ENCODE measurements at places on chromosomes 7 and 10.

DNA sequence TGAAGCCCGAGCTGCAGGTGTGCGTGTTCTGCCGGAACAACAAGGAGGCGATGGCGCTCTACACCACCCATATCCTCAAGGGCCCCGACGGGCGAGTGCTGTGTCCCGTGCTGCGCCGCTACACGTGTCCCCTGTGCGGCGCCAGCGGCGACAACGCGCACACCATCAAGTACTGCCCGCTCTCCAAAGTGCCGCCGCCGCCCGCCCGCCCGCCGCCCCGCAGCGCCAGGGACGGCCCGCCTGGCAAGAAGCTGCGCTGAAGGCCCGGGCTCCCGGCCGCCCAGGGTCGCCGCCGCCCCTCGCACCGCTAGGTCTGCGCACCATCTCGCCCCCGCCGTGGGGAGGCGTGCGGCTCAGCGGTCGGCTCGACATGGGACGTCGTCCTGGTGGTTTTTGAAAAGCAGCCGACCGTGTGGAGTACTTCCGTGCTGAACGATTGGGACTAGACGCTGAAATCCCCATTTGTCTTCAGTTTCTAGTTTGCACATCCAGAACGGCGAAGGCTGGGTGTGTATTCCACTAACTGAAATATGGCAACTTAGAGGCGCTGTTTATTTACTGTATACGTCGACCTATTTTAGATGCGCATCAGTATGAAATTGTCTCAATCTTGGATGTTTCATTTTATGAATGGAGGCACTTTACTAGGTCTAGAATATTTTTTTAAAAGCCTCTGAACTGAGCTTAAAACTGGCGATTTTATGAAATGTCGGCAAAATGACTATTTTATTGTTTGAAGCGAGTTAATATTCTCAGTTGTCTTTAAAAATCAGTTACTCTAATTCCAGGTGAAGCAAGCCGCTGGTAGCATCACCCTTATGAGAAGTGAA lies 1.1 kb downstream of the NANOS1 start:
- DNase-seq, result peak; percentile 80

- no peak for DNase-seq
Observed at GRCh38 chr10:12533151-12533550, 183.8 kb downstream of the CAMK1D start.

DNA sequence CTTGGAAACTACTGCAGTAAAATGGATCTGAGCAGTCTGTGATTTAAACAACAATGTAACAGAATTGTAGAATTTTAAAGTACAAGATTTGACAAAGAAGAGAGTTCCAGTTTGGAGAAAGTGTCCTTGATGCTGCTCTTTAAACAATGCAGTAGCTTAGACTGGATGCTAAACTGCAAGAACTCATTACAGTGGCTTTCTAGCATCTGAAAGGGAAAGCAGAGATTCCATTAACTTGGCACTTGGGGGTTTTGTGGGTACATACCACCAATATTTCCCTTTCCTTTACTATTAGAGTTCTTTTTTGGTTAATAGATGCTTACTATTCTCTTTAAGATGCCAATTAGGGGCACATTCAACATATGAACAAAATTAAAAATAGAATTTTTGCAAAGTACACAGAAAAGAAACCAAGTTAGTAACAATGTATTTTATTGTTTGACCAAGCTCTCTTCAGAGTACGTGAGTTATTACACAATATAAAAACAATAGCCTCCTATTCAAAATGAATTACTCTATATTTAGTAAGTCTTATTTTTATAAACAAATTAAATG lies 11.9 kb downstream of the PSTK start:
- DNase-seq, result no peak

DNA sequence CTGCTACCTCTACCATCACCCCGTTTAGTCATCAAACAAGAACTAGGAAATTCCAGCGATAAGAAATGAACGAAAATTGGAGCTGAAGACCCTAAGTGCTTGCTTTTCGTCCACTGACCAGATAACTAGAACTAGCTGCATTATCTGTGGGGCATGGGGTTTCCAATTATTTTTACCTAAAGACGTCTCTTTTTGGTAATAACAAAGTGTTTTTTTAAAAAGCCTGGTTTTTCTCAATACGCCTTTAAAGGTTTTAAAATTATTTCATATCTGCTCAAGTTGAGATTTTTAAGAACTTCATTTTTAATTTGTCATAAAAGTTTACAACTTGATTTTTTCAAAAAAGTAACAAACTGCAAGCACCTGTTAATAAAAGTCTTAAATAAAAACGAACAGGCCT lies 104.2 kb downstream of the GALNT11 start:
- DNase-seq, result no peak

- peak; percentile 44 for DNase-seq
Observed at GRCh38 chr7:45026984-45027773, 27.2 kb downstream of the CCM2 start.

GRCh38 chr10:100364735-100365391 lies 17.8 kb downstream of the SCD start:
- DNase-seq, result no peak

DNA sequence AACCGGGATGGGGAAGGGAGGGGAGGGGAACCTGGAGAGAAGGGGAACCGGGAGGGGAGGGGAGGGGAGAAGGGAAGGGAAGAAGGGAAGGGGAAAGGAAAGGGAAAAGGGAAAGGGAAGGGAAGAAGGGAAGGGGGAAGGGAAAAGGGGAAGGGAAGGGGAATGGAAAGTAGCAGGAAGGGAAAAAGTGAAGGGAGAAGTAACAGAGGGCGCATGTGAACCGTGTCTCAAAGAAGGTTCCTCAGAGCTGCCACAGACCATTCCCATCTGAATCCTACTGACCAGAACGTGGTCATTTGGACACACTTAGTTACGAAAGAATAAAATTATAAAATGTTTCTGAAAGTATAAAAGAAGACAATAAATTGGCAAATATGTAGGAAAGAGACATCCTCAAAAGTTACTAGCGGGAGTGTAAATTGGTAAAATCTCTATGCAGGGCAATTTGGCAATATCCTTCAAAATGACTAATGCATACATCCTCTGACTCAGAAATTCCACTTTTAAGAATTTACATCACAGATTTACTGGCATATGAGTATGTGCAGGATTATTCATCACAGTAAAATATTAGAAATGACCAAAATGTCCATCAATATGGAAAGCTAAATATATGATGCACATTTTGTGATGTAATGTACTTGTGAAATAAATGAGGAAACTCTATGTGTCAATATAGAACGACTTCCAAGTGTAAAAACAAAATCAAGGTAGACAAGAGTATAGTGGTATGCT lies 12.9 kb downstream of the C10orf67 start:
- DNase-seq, result no peak

DNA sequence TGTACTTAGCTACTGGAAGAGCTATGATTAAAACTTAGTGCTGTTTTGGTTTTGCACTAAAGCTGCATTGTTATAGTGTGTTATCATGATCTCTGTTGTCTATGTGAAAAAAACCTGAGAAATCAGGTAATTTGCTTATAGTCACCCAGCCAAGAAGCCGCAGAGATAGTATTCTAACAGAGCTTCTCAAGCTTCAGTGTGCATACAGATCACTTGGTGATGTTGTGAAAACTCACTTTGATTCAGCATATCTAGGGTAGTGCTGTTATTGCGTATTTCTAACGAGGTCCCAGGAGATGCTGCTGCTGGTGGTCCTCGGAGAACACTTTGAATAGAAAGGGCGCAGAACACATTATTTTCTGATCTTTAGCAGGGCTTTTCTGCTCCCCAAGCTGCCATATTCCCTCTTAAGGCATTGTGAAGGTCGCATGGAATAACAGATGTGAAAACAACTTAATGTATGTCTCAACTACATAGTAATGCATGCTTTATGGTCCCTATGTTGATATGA lies 68.4 kb upstream of the PDCD4 start:
- no peak for DNase-seq

DNA sequence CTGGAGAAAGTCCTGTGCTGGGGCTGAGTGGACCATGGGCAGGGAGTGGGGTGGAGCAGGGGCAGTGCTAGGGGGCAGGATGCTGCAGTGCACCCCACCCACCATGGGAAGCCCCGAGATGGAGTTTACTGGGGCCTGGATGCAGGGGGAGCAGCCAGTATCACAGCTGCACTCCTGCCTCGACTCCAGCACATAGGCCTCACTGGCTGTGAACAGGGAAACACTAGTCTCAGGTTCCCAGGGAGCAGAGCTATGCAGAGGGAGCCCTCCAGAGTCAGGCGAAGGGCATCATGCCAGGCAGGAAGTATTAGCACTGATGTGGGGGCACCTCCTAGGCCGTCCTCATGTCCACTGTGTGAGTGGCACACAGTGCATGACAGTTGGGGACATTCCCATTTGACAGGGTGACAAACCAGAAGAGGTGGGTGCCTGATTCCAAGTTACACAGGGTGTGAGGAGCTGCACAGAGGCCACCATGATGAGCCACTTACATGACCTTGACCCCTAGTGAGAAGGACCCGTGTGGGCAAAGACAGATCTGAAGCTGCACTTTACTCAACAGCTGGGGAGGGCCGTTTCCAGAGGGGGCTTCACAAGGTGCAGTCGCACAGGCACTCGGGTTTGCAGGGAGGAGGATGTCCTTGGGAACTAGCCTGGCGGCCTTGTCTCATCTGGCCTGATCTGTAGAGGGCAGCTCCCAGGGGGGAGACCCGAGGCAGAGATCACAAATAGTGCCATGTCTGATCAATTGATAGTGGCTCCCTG lies 69.9 kb upstream of the LRRC4 start:
- no peak for DNase-seq

DNA sequence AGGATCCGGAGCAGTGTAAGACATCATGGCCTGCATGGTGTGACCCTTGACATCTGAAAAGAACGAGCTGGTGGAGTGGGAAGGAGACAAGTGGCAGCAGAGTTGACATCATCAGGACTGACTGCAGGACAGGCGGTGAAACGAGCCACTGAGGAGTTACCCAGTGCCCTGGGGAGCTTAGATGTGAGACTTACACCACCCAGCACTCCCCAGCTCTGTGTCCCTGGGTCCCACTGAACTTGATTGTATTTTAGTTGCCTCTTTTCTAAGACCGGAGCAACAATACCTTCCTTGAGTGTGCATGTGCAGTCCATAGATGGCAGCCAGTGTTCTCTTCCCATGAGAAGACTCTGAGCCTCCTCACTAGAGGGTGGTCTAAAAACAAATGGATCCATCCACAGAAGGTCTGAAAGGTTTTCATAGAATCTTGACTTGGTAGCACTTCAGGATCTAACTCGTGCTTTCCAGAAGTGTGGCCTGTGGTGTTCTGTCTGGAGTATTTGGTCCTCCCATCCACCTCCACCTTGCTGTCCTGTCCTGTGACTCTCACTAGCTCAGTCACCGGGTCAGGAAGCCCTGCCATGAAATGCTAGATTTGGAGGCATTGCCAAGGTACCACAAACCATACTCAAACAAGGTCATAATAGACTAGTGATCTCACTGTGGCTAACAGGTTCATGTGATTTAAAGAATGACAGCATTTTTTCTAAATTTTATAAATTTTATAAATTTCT lies 59.0 kb downstream of the IKZF1 start:
- DNase-seq, result peak; percentile 76

- no peak for DNase-seq
Observed at GRCh38 chr10:123796736-123797135, 94.9 kb downstream of the CPXM2 start.

GRCh38 chr10:100401631-100402328 lies 54.7 kb downstream of the SCD start:
- DNase-seq, result no peak

- no peak for DNase-seq
Observed at GRCh38 chr10:31604096-31604495, 285.1 kb downstream of the ZEB1 start.

GRCh38 chr7:44288811-44289340 lies 36.5 kb downstream of the CAMK2B start:
- DNase-seq, result no peak

DNA sequence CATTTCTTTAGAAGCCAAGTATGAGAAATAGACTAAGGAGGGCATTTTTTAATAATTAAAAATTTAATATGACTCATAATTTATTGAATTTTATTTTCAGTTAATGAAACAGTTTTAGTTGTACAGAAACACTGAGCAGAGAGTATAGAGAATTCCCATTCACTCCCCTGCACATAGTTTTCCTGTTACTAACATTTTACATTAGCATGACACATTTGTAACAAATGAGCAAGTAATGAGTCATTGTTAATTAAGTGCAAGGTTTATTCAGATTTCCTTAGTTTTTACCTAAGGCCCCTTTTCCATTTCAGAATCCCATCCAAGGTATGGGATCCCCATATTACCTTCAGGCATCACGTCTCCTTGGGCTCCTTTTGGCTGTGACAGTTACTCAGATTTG lies 271.5 kb upstream of the FZD8 start:
- no peak for DNase-seq

GRCh38 chr10:59869594-59869940 lies 36.8 kb downstream of the CCDC6 start:
- DNase-seq, result no peak

- DNase-seq, result no peak
Observed at GRCh38 chr10:71945819-71946474, 18.2 kb upstream of the CHST3 start.

GRCh38 chr10:89427629-89428028 lies 13.3 kb downstream of the IFIT5 start:
- no peak for DNase-seq

- no peak for DNase-seq
Observed at GRCh38 chr7:20030915-20031362, 186.2 kb downstream of the MACC1 start.

- no peak for DNase-seq
Observed at GRCh38 chr10:104316321-104317099, 21.8 kb downstream of the ITPRIP start.

DNA sequence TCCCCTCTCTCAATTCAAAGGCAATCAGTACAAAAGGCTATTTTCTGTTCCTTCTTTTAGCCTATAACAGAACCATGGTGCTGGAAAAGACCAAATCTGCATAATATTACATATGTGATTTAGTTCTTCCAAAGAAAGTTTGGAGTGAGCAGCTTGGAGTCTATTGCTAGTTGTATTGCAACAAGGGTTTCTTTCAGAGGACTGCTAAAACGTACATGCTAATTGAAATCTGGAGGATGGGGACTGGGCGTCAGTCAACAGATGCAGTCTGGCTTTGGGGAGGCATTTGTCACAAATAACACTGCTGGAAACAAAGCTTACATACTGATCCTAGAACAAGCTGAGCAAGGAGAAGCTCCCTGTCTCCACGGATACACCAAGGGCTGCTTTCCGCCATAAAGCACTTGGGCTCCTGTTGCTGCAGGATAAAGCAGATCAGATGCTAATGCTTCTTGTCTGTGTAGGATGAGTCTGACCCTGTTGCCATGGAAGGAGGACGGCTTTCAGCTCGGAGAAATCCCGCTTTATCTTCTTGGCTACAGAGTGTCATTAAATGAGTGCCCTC lies 883.5 kb downstream of the SORCS1 start:
- DNase-seq, result no peak

DNA sequence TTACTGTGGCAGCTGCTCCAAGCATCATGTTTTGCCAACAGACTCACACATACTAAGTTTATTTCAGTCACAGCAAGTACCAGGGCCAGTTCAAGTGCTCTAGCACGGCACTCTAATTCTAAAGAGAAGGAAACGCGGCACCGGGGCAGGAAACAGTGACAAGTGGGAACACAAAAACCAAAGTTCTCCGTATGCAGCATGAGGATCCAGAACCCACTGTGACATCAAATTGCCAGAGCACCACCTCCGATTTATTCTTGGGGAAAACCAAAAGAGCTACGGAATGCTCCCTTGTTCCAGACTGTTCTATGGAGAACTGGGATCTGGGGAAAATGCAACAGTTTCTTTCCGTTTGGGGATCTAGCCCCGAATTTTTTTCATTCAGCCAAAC lies 448 bp upstream of the PTER start:
- peak; percentile 34 for DNase-seq

- DNase-seq, result no peak
Observed at GRCh38 chr10:126242397-126243260, 145.6 kb downstream of the ADAM12 start.

GRCh38 chr10:51425431-51425830 lies 274.0 kb downstream of the CSTF2T start:
- no peak for DNase-seq
